NCI-H446 (cell line): ENCODE measurements at places on chromosomes 12 and 14.

DNA sequence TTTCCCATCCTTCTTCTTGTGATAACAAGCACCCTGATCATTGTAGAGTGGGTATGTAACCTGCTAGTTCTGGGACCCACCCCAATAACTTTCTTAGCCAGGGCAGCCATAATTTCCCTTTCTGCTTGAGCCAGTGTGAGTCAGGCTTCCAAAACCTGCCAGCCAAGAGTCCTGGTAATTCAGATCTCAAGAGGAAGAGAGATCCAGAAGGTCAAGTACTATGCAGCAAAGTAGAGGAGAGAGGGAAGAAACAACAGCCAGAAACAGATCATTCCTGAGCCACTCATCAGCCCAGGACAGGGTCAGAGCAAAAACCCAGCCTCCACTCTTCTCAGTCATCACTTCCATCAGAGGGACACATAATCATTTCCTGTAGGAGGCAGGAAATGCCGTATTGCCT is 182.0 kb downstream of the DICER1 start:
- DNase-seq = no peak

DNA sequence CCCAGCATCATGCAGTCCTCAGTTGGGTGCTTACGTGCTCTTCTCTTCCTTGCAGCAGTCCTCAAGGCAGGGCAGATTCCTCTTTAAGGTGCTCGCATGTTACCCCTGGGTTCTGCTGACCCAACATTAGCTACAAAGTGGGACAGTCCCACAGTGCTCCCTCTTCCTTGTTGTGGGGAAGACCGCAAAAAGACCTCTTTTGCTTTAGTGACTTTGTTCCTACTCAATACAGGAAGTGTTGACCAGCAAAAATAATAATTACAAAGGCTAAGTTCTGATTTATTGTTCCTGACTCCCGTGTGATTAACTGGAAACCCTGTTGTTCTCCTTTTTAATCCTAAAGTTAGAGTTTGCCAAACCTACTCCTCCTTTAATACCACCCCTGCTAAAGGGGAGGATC is 13.7 kb downstream of the PIGH start:
- no peak for DNase-seq

DNA sequence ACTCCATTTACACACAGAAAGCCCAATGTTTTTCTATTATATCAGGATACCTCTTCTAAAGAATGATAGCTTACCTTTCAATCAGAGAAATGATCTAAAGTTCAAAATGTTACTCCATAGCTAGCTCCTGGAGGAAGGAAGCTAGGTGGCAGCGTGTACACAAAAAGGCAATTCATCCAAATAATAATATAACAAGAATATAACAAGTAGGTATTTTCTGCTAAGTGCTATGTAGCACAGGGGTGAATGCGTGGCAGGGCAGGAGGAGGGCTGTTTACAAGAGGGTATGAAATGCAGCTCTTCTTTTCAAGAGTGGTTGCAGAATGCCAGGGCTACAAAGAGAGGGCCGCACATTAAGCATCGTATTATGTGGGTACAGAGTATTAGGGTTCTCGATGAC is 663 bp upstream of the SNAPC1 start:
- DNase-seq = no peak

DNA sequence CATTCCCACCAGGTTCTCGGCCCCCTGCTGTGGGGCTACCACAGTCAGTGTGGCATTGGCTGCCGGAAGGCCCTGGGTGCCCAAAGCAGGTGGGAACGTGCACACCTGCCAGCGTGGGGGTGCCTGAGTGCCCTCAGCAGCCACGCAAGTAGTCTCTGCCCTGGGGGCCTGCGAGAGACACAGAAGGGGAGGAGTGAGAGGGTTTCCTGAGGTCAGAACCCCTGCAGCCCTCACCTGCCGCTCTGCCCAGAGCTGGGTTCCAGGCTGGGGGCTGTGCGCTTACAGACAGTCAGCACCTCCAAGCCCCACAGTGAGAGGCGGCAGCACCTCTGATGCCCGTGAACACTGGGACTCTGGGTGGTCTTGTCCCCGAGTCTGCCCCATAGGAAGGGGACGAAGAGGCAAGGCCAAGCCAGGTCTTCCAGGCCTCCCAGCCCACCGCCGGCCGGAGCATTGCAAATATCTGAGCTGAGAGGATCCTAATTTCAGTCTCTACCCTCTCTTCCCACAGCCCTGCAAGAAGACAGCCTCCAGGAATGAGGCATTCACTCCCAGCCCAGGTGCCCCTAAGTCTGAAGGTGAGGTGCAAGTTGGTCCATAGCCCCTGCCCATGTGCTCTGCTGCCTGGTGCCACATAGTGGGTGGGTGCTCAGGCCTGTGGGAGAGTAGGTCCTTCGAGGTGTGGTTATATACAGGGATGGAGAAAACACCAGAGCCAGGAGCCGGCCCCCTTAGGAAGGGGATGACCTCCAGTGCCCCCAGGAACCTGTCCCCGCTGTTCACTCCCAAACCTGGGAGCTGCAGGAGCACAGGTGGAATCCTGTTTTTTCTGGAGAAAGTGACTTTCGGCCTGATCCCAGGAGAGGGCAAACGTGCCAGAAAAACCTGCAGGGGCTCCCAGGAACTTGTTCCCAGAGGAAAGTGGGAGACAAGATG is 291.1 kb upstream of the RTL1 start:
- DNase-seq = no peak

GRCh38 chr14:91264151-91265150 is 19.9 kb upstream of the GPR68 start:
- no peak for DNase-seq

DNA sequence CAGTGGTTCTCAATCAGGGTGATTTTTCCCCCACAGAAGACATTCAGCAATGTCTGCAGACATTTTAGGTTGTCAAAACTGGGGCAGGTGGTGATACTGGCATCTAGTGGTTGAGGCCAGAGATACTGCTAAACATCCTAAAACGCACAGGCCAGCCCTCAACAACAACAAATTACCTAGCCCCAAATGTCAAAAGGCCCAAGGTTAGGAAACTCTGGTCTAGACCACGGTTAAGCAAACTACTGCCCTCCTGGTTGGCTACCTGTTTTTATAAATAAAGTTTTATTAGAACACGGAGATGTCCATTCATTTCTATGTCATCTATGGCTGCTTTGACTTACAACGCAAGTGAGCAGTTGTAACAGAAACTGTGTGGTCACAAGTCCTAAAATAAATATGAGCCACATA is 186.7 kb downstream of the EFCAB11 start:
- peak; percentile 67 for DNase-seq

DNA sequence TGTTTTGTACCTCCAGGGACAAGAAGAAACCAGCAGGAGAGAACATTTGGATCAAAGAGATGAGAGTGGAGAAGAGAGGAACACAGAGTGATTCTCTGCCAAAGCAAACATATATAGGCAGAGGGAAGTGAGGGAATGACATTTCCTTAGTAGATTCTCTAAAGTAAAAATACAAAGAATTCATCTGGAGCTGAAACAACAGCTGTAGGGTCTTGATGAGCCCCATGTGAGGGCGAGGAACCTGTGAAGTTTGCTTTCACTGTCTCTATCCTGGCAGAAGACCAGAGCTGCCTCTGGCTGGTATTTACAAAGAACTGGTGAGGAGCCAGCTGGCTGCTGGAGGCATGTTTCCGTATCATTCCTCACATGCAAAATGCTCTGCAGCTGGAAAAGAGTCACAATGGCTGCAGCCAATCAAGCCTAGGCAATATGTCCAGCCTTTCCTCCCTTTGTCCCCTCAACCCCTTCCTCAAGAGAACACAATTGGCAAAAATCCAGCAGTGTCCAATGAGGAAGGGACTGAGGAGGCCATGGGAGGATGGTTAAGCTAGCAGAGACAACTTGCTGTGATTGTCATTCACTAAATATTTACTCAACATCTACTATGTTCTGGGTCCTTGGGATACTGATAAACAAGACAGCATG is 122.5 kb downstream of the PHLDA1 start:
- peak; percentile 94 for DNase-seq

- DNase-seq = no peak
Observed at GRCh38 chr12:75666126-75666938, 154.9 kb upstream of the KRR1 start.
